ENCODE measurements at places on chromosomes 2 and 18.
A peak's percentile ranks its signal among the peaks of the same experiment; 100 is the strongest.

- no peak for DNase-seq
These were observed 61.8 kb downstream of the CXCR4 start for GRCh38 chr2:136055929-136056688.

GRCh38 chr2:109260116-109260855 lies 131.3 kb downstream of the SH3RF3 start:
- DNase-seq, result no peak

DNA sequence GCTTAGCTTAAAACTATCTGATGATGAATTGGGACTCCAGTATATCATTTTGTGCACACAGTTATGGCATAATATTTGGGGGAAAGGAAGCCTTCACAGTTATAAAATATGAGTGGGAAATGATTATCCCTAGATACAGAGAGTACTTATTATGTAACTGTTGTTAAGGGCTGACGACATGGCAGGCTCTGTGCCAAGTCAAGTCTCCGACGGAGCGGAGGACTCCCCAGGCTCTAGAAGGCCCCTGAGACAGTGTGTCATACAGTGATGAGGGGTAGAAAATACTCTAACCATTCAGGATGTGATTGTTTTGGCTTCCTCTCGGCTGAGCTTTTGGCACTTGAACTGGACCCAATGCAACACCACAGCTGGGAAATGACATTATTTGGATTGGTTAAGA lies 211.8 kb downstream of the SLC8A1 start:
- DNase-seq, result peak; percentile 96

- DNase-seq, result peak; percentile 95
These were observed 5.2 kb downstream of the ZFP36L2 start for GRCh38 chr2:43221124-43221762.

- DNase-seq, result no peak
These were observed 54.7 kb upstream of the OTOF start for GRCh38 chr2:26532301-26533250.

DNA sequence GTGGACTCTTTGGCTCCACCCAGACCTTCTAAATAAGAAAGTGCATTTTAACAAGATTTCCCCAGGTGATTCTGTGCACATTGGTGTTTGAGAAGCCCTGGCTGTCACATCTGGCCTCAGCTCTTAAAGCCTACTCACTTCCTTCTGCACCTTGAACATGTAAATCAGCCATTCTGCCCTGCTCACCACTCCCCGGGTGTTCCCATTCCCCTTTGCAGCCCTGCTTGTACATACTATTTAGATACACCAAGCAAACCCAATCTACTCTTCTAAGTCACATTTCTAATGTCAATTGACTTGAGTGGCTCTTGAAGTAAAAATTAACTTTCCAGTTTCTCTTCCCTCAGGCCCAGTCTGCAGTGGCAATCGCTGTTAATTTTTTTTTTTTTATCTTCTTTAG lies 13.1 kb upstream of the SCN1A start:
- DNase-seq, result no peak

GRCh38 chr18:37334631-37335408 lies 230.8 kb downstream of the CELF4 start:
- DNase-seq, result peak; percentile 46

DNA sequence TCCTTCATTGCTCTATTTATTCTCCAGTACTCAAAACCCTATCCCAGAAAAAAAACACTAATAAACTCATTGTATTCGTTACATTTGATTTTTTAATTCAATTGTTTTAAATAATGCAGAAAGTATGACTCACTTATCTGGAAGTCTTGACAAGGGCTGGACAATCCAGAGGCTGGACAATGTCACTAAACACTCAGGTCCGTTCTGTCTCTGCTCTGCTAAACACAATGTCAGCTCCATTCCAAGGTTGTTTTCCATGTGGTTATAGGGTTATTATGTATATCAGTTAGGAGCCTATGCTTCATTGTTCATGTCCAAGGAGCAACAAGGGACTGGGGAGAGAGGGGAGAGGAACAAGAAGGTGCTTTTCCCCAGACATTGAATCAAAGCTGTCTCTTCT lies 125.5 kb downstream of the IRS1 start:
- no peak for DNase-seq

DNA sequence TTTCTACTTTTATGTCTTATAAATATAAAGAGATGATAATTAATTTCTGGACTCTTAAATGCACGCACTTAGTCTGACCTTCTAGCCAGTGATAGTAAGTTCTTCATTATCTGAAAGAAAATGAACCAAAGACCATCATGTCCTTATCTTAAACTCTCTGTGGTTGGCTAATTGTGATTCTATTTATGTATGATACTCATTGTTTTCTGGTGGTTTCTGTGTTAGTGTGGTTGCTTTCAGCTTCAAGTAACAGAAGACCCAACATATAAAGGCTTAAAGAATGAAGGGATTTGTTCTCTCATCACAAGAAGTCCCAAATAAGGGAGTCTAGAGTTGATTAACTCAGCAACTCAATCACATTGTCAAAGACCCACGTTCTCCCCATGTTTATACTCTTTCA lies 225.2 kb upstream of the TANK start:
- no peak for DNase-seq

GRCh38 chr2:128448331-128449225 lies 129.9 kb upstream of the HS6ST1 start:
- no peak for DNase-seq

GRCh38 chr2:26184555-26185303 lies 11.8 kb downstream of the GAREM2 start:
- DNase-seq, result peak; percentile 78

GRCh38 chr18:39274535-39274934 lies 1708.9 kb upstream of the CELF4 start:
- DNase-seq, result peak; percentile 45

GRCh38 chr2:32043561-32043960 lies 4.0 kb upstream of the DPY30 start:
- DNase-seq, result no peak

DNA sequence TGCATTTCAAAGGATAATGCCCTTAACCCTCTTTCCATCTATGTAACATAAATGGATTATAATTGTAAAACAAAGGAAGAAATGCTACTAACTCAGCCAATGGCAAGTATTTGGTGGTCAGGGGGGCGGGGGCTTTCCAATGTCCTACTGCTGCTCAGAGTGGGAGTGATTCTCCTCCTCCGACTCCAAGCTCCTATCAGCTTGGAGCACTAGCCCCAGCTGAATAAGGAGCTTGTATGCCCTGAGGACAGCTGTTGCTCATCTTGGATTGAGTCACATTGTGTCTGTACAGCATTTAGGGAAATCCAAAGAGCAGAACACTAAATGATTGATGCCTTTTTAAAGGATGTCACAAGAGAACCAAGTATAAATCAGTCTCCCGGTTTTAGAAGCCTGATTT lies 105.6 kb upstream of the ZNF521 start:
- DNase-seq, result peak; percentile 68

- DNase-seq, result no peak
These were observed 647.0 kb downstream of the TDRD15 start for GRCh38 chr2:21770787-21771186.

GRCh38 chr2:8398040-8398668 lies 283.7 kb upstream of the ID2 start:
- DNase-seq, result no peak

DNA sequence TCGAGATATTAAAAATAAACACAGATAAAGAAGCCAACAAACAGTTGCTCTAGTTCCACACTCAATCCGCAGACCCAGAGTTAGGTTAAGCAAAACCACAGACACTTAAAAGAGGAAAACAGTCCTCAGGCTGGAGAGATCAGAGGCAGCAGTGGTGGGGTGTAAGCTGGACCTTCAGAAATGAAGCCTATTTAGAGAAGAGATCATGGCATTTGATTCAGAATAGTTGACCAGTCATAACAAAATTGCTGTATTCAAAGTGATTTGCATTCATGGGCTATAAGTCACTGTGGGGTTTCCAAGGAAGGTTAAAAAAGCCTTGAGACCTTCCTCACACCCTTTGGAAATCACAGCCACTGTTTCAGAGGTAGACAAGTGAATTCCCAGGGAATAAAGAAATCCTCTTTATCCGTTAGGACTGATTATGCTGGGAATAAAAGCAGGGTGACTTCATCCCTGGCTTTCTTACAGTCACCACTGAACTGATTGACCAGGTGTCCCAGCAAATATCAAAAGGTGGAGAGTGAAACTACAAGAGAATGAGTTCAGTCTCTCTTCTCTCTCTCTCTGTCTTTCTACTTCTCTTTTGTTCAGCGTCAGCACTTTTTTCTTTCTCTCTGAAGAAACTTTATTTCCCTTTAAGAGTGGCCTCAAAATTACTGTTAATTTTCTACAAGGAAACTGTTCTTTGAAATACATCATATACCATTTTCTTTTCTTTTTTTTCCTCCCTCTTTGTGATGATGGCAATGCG lies 171.8 kb upstream of the PIK3C3 start:
- DNase-seq, result no peak

- DNase-seq, result no peak
These were observed 115.1 kb downstream of the PLCL1 start for GRCh38 chr2:197919487-197919886.

- DNase-seq, result no peak
These were observed 59.5 kb downstream of the RALBP1 start for GRCh38 chr18:9534844-9535243.

DNA sequence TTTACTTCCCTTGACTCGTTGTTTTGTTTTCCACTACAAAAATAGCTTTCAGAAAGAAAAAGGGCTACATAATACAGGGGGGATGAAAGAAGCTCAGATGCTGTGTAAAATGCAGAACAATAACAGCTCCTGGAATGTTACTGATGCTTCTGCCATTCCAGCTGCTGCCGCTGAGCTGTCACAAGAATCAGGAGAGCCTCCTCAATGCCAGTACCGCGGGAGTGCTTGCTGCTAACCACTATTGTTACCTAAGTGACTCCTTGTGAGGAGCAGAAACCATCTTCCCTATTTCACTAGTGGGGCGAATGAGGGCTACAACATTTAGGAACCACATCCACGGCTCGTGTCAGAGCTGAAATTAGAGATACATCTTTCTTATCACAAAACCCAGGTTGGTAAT lies 384.8 kb downstream of the GALR1 start:
- no peak for DNase-seq

DNA sequence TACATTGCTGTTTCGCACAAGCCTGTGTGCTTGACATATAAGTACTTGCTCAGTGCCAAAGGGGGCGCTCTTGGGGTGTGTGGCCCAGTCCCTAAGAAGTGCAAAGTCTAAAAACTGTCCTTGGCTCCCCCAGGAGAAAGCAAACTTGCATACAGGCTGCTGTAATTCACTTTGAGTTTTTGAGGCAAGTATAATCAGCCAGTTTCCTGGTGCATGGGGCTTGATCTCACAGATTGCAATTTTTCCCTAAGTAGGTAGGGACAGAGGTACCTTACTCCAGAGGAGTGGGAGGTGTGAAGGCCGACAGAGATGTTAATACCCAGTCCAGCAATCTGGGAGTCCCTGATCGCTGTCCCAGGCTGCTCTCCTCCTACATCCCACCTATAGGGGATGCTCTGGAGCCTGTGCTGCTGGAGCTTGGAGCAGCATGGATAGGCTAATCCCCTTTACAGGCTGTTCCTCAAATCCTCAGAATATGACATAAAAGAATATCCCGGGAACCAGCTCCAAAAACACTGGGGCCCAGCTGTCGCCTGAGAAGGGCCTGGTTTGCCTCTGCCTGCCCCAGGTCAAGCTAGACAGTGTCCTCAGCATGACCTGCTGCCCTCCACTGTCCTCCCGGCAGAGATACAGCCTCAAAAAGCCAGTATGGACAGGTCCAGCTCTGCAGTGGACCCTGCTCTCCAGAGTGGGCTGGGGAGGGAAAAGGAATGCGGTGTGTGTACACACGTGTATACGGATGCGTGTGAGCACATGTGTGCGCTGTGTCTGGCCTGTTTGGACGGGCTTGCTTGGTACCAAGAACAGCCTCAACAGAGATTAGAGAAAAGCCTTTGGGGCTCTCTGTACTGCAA lies 136.5 kb upstream of the HAAO start:
- DNase-seq, result peak; percentile 47

GRCh38 chr2:41329040-41329439 lies 718.8 kb upstream of the PKDCC start:
- DNase-seq, result no peak

DNA sequence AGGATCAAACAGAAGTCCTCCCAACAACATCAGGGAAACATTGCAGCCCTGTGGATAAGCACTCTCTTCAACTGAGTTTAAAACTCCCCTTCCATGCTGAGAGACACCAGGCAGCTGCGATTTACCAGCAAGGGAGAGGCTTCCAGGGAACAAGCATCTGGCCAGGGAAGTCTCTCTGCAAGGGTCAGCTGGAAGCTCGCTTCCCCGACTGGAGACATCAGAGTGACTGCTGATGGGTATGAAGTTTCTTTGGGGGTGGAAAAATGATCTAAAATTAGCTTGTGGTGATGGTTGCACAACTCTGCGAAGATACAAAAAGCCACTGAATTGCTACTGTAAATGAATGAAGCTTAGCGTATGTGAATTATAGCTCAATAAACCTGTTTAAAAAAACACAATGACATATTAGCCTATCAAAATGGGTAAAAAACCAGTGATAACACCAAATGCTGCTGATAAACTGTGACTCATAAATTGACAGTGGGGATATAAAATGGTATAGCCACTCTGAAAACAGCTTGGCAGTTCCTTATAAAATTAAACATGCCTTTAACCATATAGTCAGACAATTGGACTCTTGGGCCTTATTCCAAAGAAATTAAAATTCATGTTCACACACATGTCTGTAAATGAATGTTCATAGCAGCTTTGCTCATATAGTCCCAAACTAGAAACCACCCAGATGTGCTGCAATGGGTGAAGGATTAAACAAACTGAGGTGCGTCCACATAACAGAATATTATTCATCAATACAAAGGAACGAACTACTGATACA lies 1082.0 kb downstream of the SOCS6 start:
- DNase-seq, result no peak

DNA sequence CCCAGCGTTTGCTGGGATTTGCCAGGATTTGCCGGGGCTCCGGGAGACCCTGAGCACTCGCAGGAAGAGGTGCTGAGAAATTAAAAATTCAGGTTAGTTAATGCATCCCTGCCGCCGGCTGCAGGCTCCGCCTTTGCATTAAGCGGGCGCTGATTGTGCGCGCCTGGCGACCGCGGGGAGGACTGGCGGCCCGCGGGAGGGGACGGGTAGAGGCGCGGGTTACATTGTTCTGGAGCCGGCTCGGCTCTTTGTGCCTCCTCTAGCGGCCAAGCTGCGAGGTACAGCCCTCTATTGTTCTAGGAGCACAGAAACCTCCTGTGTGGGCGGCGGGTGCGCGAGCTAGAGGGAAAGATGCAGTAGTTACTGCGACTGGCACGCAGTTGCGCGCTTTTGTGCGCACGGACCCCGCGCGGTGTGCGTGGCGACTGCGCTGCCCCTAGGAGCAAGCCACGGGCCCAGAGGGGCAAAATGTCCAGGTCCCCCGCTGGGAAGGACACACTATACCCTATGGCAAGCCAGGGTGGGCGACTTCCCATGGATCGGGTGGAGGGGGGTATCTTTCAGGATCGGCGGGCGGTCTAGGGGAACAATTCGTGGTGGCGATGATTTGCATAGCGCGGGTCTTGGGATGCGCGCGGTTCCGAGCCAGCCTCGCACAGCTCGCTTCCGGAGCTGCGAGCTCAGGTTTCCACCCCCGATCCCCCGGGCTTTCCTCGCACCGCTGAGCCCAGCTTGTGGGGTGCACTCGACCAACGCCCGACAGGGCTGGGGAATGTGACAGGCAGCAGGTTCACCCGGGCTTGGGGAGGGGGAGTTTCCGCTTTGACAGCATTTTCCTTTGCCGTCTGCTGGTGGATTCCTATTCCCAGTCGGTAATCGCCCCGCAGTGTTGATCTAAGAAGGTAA lies 2.8 kb downstream of the ONECUT2 start:
- peak; percentile 26 for DNase-seq

All from IMR-90 (cell line).